ENCODE measurements at places on chromosomes 2 and 18. TPM values are rescaled to one million over a fixed set of nuclear protein-coding genes. Genes with fewer than 3 reads are reported as not detected.

ANKRD62 gene
- not detected for total RNA-seq

LDAH gene
- total RNA-seq, result 37.2 TPM

DNA sequence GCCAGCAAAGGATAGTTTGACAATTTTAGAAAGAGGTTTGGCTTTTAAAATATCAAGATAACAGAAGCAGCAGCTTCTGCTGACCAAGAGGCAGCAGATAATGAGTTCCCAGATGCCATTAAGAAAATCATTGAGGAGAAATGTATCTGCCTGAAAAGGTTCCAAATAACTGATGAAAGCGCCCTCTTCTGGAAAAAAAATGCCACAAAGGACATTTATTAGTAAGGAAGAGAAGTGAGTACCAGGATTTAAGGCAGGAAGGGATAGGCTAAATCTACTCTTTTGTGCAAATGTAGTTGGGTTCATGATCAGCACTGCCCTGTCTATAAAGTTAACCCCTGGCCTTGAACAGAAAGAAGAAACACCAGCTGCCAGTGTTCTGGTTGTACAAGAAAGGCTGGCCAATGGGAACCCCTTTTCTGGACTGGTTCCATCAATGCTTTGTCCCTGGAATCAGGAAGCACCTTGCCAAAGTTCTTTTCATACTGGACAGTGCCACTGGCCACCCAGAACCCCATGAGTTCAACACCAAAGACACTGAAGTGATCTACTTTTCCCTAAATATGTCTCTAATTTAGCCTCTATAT lies 40.6 kb downstream of the DHX57 start:
- H3K27me3 ChIP-seq, result no peaks in the 10 kb centered on the region
- no peaks in the 10 kb centered on the region for H3K4me1 ChIP-seq
- H3K36me3 ChIP-seq, result no peaks in the 10 kb centered on the region
- H3K4me3 ChIP-seq, result no peak overlapping the region

GRCh38 chr2:128797937-128798336 lies 479.3 kb upstream of the HS6ST1 start:
- no peak for DNase-seq
- H3K4me3 ChIP-seq, result no peak overlapping the region
- H3K4me1 ChIP-seq, result no peaks in the 10 kb centered on the region
- H3K27ac ChIP-seq, result no peak overlapping the region
- H3K36me3 ChIP-seq, result no peaks in the 10 kb centered on the region
- H3K27me3 ChIP-seq, result no peaks in the 10 kb centered on the region

DNA sequence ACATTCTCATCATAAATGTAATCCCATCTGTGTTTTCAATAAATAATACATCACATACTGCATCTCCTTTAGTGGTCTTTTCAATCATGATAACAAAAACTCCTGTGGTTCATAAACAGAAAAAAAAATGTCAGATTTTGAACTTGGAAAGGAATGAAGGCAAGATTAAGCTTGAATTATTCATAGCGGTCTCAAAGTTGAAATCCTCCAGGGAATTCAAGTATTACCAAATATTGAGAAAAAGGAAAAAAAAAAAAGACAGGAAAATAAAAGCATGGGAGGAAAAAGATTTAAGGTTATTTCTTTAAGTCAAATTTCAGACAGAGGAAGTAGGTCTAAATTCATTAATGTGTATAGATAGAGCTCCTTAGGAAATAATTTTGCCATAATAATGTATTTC lies 92.1 kb downstream of the COLEC12 start:
- no peak overlapping the region for H3K4me3 ChIP-seq
- H3K27me3 ChIP-seq, result no peaks in the 10 kb centered on the region
- H3K4me1 ChIP-seq, result peaks cover 6% of the 10 kb centered on the region
- H3K27ac ChIP-seq, result no peak overlapping the region
- no peaks in the 10 kb centered on the region for H3K36me3 ChIP-seq

DNA sequence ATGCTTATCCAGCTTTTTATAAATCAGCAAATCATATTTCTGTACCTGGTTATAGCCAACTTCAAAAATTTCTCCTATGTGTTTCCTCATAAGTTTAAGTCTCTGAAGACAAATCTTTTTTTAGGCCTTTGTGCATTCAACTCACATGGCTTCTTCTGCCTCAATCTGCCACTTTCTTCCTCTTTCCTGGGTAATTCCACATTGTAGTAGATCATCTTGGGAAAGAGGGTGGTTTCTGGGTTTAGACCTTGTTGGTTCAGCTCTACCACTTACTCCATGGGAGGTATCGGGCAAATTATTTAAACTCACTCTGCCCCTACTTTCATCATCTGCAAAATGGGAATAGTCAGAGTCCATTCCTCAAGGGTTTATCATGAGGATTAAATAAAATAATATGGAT lies 707.0 kb upstream of the ZEB2 start:
- H3K4me3 ChIP-seq, result no peak overlapping the region
- H3K27me3 ChIP-seq, result no peaks in the 10 kb centered on the region
- DNase-seq, result no peak

DNA sequence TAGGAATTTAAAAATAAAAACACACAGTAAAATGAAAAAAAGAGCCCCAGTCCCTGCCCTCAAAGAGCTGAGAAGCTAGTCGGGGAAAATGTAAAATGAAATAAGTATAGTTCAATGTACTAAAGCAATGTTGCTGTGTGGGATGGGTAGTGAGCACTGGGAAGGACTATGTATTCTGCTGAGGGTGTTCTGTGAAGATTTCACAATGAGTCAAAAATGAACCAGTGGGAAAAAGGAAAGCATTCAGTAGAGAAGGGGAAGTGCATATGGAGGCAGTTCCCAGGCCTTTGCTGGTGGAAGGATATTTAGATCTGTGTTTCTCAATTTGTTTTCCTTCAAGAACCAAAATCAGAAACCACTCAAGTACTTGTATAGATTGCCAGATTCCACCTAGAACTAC lies 1094.7 kb upstream of the KLHL29 start:
- no peak overlapping the region for H3K27ac ChIP-seq
- no peaks in the 10 kb centered on the region for H3K27me3 ChIP-seq
